IMR-90 (cell line): ENCODE measurements at places on chromosomes 7 and 10.

GRCh38 chr10:131644864-131645658 lies 255.7 kb upstream of the PPP2R2D start:
- DNase-seq = no peak

- no peak for DNase-seq
These were observed 69.8 kb downstream of the CCDC71L start for GRCh38 chr7:106591146-106591545.

DNA sequence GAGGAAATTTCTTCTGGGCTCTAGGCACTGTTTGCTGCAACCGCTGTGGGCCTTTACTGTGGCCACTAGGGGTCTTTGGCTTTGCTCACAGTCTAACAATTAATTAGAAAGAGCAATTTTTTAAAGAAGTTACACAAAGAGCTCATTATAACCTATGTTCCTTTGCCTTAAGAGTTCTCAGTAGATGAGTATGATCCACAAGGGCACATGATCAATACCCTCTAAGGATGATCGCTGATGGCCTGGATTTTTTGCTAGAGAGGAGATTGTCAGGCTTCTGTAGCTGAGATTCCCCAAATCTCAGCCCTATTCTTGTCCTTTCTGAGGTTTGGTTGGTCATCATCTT lies 80.8 kb upstream of the RHOBTB1 start:
- peak; percentile 16 for DNase-seq

- DNase-seq = no peak
These were observed 39.5 kb upstream of the FAM20C start for GRCh38 chr7:152702-153391.

DNA sequence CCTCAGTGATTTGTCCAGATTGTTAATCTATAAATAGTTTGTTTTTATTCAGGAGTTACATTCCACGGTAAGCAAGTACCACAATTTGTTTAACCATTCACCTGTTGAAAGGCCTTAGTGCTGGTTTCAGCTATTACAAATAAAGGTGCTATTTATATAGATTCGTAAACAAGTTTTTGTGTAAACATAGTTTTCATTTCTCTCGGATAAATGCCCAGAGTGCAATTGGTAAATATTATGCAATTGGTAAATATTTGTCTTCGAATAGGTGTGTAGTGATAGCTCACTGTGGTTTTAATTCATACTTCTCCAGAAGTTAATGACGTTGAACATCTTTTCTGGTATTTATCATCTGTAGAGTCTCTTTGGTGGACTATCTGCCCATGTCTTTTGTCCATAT lies 76.4 kb upstream of the RSU1 start:
- no peak for DNase-seq
